A549 treated with Hydrocortisone at 1 μM for 4 hours (cell line): ENCODE measurements at places on chromosomes 11 and 22. TPM values are rescaled to one million over a fixed set of nuclear protein-coding genes. Genes with fewer than 3 reads are reported as not detected.

TMEM126B gene
- 52.7 to 60.3 TPM (median 54.7 TPM) in 5 replicates for total RNA-seq

PGA5 gene
- total RNA-seq: not detected in 5 replicates

PAK1 gene
- 19.5 to 24.2 TPM (median 22.3 TPM) in 5 replicates for total RNA-seq

HOATZ gene
- not detected in 5 replicates for total RNA-seq

CRYBA4 gene
- not detected in 5 replicates for total RNA-seq

OTUB1 gene
- 109 to 136 TPM (median 127 TPM) in 5 replicates for total RNA-seq

F2 gene
- total RNA-seq: 1.7 to 3.3 TPM (median 2.3 TPM) in 5 replicates

CEP126 gene
- total RNA-seq: 2.5 to 3.4 TPM (median 2.6 TPM) in 5 replicates

C11orf42 gene
- total RNA-seq: not detected in 5 replicates

NXPE2 gene
- not detected in 5 replicates for total RNA-seq

SPINDOC gene
- 37.1 to 49.7 TPM (median 47.9 TPM) in 5 replicates for total RNA-seq

C11orf87 gene
- total RNA-seq: 0.01 to 0.05 TPM (median 0.01 TPM) in 3 of 5 replicates, not detected in the others

ELF5 gene
- not detected in 5 replicates for total RNA-seq

CLDN5 gene
- not detected in 5 replicates for total RNA-seq

KDELR3 gene
- total RNA-seq: 16.8 to 20.6 TPM (median 19.8 TPM) in 5 replicates

P2RX6 gene
- total RNA-seq: 0.56 to 0.97 TPM (median 0.79 TPM) in 5 replicates

TTC28 gene
- 2.1 to 3.7 TPM (median 3.2 TPM) in 5 replicates for total RNA-seq

TRIM6 gene
- 6.3 to 10.1 TPM (median 8.4 TPM) in 5 replicates for total RNA-seq

SEC14L3 gene
- total RNA-seq: 0.05 TPM in 1 of 5 replicates, not detected in the others

TTC38 gene
- total RNA-seq: 12.6 to 17.6 TPM (median 13.5 TPM) in 5 replicates

TRIM5 gene
- total RNA-seq: 8.9 to 12.4 TPM (median 9.6 TPM) in 5 replicates

CD6 gene
- total RNA-seq: 0.08 to 0.22 TPM (median 0.21 TPM) in 5 replicates

CCDC73 gene
- total RNA-seq: 0.03 to 0.07 TPM in 2 of 5 replicates, not detected in the others

OR2D2 gene
- total RNA-seq: not detected in 5 replicates

FAM76B gene
- 6.6 to 10.0 TPM (median 8.2 TPM) in 5 replicates for total RNA-seq

NCAM1 gene
- total RNA-seq: 0.03 to 0.12 TPM in 2 of 5 replicates, not detected in the others

CFAP300 gene
- 5.7 to 7.6 TPM (median 6.4 TPM) in 5 replicates for total RNA-seq

P2RX3 gene
- 0.07 to 0.32 TPM (median 0.23 TPM) in 5 replicates for total RNA-seq

TMEM45B gene
- 0.05 to 0.16 TPM (median 0.08 TPM) in 3 of 5 replicates, not detected in the others for total RNA-seq

MFNG gene
- total RNA-seq: 0.70 to 2.6 TPM (median 1.6 TPM) in 5 replicates

SART1 gene
- 43.5 to 63.3 TPM (median 54.0 TPM) in 5 replicates for total RNA-seq

SMC1B gene
- 0.02 to 0.03 TPM in 2 of 5 replicates, not detected in the others for total RNA-seq

ACAT1 gene
- 63.7 to 86.7 TPM (median 67.5 TPM) in 5 replicates for total RNA-seq

CHRNA10 gene
- 0.70 to 2.1 TPM (median 0.91 TPM) in 5 replicates for total RNA-seq

SMIM35 gene
- total RNA-seq: not detected in 5 replicates

TMEM132A gene
- 92.5 to 131 TPM (median 123 TPM) in 5 replicates for total RNA-seq

LRP5 gene
- 39.6 to 53.6 TPM (median 45.8 TPM) in 5 replicates for total RNA-seq

OR4A16 gene
- total RNA-seq: not detected in 5 replicates

ZNF215 gene
- total RNA-seq: 0.78 to 1.0 TPM (median 0.85 TPM) in 5 replicates

DUSP8 gene
- total RNA-seq: 0.74 to 1.5 TPM (median 1.2 TPM) in 5 replicates

GRM5 gene
- total RNA-seq: 0.01 TPM in 1 of 5 replicates, not detected in the others

POU2AF2 gene
- total RNA-seq: not detected in 5 replicates

SLC6A5 gene
- not detected in 5 replicates for total RNA-seq

GRIA4 gene
- not detected in 5 replicates for total RNA-seq

NFAM1 gene
- 0.01 TPM in 1 of 5 replicates, not detected in the others for total RNA-seq

CCDC81 gene
- 0.15 to 0.24 TPM (median 0.18 TPM) in 5 replicates for total RNA-seq

APOBEC3H gene
- total RNA-seq: 0.21 to 0.53 TPM (median 0.25 TPM) in 5 replicates

RAB36 gene
- total RNA-seq: 6.8 to 7.8 TPM (median 7.1 TPM) in 5 replicates

TMPRSS6 gene
- total RNA-seq: 0.05 to 0.17 TPM in 2 of 5 replicates, not detected in the others

ABTB2 gene
- total RNA-seq: 35.1 to 44.8 TPM (median 38.5 TPM) in 5 replicates

APOBEC3G gene
- 0.13 TPM in 1 of 5 replicates, not detected in the others for total RNA-seq

SLC16A8 gene
- not detected in 5 replicates for total RNA-seq

SPDYC gene
- total RNA-seq: not detected in 5 replicates
